ENCODE measurements at places on chromosomes 1 and 21.

GRCh38 chr1:164723296-164723798, 164.4 kb downstream of the PBX1 start:
- no peak for DNase-seq

- no peak for DNase-seq
Measured at GRCh38 chr1:3070644-3071564, 1.9 kb downstream of the PRDM16 start.

DNA sequence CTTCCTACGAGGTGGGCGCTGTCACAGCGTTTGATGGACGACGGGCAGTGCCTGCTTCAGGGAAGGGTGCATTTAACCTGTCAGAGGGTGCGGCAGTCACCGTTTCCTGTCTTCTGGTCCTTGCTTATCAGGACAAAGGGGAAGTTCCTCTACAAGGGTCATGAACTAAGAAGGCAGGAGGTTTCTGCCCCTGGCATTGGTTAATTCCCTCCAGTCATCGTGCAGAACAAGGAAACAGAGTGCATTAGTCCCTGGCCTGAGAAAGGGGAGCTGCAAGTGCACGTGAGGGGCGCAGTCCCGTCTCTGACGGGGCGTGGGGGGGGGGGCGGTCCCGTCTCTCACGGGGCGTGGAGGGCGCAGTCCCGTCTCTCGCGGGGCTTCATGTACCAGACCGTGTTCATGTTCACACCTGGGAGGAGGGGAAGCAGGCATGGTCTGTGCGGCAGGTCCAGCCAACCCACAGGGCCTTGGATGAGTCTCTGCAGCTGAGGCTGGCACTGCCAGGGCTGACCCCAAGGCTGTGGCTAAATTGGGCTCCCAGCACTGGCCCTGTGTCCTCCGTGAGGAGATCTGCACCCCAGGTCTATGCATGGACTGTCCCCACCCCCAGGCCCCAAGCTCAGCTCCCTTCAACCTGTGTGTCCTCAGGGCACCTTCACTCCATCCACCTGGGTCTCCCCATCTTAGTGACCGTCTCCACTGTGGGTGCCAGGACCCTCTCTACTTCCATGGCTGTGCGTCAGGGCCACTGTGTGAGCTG, 89.2 kb upstream of the COL6A1 start:
- DNase-seq: no peak

- no peak for DNase-seq
Measured at GRCh38 chr21:44872323-44872648, 1.2 kb downstream of the PTTG1IP start.

- DNase-seq: no peak
Measured at GRCh38 chr1:217495249-217495648, 135.6 kb downstream of the GPATCH2 start.

- DNase-seq: peak; percentile 75
Measured at GRCh38 chr1:111507411-111508201, 4.2 kb upstream of the ADORA3 start.

DNA sequence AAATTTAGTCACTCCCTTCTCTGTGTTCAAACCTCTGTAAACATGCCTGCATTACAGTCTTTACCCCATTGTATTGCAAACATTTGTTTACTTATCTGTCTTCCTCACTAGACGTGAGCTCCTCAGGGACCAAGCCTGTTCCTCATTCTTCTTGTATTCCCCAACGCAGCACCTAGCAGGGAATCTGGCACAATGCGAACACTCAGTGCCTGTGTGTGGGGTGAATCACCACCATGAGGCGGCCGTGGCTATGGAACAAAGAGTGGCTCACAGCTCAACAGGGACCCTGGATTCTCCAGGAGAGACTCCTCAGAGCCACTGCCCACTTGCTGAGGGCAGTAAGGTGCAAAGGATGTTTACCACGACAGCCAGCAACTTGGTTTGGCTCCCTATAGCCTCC, 95.9 kb downstream of the DDX20 start:
- no peak for DNase-seq

DNA sequence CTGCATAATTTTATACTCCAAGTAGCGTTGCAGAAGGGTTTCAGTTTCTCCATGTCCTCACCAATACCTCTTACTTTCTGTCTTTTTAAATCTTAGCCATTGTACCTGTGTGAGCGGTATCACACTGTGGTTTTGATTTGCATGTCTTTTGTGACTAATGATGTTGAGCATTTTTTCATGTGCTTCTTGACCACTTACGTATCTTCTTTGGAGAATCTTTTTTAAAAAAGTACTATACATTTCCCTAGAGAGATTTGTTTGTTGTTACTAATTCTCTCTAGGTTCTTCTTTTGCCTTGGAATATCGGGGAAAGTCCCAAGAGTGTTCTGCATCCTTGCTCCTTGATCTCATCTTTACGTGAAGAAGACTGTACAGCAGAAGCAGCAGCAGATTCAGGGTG, 81.8 kb upstream of the WARS2 start:
- no peak for DNase-seq

DNA sequence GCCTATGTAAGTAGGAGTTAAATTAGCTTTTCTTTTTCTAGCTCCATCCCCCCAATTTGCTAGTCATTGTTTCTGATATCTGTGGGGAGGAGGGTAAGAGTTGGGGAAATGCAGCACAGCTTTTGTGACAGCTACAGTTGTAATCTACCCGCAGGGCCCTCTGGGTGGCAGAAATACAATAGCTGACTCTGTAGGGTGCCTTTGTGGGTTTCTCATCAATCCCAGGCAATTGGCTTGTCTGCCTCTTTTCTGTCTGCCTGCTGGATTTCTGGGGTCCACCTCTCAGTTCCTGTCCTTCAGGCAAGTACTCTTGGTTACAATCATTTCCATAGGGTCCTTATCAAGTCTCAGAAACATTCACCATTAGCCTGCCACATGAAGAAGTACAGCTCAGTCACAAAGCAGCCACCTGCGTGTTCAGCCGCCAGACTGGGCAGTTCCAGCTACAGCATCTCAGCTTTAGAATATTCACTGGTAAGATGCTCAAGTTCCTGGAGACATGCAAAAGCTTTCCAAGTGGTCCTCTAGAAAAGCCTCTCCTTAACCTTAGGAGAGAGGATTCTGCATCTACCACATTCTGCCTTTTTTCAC, 19.2 kb upstream of the SLC44A5 start:
- no peak for DNase-seq

DNA sequence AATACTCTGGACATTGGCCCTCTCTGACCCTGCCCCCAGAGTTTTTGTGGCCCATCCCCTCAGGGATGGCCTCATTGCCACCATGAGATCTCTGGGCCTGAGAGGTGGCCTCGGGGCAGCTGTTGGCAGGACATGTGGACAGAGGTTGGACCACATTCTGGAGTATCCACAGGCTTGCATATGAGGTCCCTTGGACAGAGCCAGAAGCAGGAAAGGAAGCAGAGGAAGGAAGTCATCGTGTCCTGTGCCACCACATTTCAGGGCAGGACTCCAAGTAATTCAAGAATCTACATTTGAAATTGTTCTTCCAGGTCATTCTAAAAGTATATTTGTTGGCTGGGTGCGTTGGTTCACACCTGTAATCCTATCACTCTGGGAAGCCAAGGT, 95.9 kb upstream of the PPP2R5A start:
- DNase-seq: no peak

- no peak for DNase-seq
Measured at GRCh38 chr1:234760303-234760723, 150.3 kb upstream of the IRF2BP2 start.

DNA sequence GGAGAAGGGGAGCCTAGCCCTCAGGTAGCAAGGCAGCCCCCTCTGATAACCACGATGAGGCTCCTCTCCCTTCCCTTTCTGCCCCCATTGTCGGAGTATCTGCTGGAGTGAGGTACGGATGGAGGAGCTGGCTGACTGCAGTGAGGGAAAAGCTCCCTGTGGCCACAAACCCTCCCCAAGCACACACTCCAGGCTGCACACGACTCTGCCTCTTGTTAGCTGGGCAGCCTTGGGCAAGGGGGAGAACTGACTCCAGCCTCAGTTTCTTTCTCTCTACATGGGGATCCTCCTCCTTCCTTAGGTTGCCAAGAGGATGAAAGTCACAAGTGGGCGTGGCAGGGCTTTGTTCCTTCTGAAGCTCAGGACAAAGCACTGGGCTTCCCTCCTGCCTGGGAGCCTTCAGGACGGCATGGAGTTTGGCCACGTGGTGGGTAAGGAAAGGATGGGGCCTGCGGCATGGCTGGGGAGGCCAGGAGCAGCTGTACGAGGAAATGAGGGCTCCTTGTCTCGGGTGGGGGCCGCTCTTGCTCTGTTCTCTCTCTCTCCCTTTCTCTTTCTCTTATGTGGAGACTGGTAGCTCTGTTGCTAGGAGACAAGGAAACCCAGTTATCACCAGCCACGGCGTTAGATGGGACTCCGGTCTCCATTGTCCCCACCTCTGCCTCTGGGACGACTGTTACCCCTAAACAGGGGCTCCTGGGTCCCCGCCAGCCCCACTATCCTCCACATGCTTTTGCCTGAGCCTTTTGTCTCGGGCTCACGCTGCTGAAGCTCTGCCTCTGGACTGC, 39.7 kb downstream of the LRP8 start:
- peak; percentile 37 for DNase-seq

- no peak for DNase-seq
Measured at GRCh38 chr1:156492591-156493080, 7.9 kb downstream of the MEF2D start.

DNA sequence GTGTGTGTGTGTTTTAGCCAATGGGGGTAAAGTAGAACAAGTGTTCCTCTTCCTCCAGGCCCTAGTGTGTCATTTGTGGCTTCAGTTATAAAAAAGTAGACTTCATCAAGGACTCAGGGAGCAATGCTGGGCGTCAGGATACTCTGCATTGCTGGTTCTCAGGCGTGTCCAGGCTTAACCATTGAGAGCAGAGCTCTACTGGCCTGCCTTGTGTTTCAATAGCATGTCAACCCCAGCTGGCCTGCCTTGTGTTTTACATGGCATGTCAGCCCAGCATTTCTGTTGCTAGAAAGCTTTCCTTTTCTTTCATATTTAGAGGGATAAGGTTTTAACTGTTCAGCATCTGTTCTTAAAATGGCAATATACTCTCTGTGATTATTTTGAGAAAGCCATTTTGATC, 117.6 kb upstream of the TMPRSS15 start:
- no peak for DNase-seq

DNA sequence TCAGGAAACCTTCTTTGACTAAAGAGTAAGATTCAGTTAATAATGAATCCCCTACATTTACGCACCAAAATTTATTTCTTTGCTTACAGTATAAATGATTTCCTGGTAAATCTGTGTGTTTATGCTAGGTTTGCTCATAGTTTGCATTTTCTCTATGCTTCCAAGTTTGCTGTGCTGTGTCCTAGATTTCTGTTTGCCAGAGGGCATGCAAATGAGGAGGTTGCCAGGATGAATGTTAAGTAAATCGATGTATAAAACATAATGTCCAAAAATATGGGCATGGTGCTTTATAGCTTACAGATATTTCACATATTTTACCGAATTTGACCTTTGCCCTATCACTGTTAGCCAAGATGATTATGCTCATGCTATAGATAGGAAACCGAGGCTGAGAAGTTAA, 63.8 kb downstream of the TBX19 start:
- DNase-seq: no peak

DNA sequence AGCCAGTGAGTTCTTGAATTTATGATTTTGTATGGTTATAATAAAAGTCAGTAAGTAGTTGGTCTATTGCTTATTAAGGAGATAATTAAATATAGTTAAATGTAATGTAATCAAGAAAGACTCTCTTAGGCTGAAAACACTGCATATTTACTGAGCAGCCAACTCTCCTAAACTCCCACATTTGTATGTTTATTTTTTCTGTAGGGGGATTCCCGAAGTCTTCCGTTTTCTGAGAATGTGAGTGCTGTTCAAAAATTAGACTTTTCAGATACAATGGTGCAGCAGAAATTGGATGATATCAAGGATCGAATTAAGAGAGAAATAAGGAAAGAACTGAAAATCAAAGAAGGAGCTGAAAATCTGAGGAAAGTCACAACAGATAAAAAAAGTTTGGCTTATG, 56.7 kb downstream of the PKN2 start:
- DNase-seq: no peak

- no peak for DNase-seq
Measured at GRCh38 chr21:37855647-37856625, 60.3 kb downstream of the KCNJ6 start.

DNA sequence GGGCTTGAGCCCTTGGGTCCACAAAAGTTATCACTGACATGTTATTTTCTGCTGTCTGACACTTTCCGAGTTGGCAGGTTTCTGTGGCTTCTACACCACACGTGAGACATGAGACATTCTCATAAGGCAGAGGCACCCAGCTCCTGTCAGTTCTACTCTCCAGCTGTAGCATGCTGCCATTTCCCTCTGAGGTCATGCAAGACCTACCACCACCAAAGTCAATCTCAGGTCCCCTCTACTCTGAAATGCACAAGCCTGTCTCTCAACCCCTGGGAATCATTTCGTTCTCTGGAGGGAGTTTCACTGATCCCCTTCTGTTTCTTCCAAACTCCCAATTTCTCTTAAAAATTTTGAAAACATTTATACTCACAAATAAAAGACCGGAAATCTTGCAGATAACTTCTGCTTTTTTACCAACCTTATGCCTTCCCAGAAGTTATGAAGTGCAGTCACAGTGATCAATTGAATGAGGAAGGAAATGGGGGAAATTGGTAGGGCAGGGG, 39.5 kb upstream of the CR2 start:
- no peak for DNase-seq

- no peak for DNase-seq
Measured at GRCh38 chr21:14858311-14858710, 206.5 kb downstream of the NRIP1 start.

- DNase-seq: no peak
Measured at GRCh38 chr1:31428436-31429221, 15.6 kb downstream of the SERINC2 start.

DNA sequence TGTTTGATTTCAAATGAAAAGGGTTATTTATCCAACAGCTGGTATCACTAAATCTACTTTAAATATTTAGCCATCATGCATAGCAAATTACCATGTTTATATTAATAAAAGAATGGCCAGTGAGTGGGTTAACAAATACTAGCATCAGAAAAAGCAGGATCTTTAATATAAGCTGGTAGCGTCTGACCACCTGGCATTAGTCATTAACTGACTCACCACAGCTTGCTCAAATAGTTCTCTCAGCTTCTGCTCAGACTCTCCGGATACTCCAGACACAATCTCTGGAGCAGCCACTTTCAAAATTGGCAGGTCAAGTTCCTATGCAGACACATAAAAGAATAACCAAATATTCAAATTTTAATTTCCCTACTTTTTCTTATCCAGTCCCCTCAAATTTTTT, 29.6 kb downstream of the NVL start:
- DNase-seq: no peak

DNA sequence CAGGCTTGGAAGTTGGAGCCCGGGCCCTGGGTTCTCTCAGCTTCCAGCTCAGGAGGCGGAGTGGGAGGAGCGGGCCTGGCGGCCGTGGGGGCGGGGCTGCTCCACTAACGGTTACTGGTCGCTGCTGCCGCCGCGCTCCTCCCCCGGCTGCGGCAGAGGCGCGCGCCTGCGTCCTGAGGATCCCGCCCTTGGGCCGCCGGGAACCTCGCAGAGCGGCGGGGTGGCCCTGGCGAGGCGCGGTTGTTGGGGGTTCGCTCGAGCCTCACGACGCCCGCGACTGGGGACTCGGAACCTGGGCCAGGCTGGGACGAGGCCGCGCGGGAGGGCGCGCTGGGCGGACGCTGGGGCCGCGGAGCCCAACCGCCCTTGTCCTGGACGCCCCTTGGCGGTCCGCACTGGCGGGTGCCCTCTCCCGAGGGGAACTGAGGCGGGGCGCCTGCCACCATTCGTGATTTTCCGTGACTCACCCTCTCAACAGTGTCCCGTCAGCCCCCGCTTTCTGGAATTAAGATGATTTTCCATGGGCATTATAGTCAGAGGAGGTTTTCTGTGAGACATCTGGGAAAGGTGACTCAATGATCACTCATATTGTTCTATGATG, 34.1 kb downstream of the OR2G3 start:
- DNase-seq: peak; percentile 69

Measured in neural crest cell (in vitro differentiated cells).